T-helper 9 cell (primary cell): ENCODE measurements at places on chromosomes 4 and X.

DNA sequence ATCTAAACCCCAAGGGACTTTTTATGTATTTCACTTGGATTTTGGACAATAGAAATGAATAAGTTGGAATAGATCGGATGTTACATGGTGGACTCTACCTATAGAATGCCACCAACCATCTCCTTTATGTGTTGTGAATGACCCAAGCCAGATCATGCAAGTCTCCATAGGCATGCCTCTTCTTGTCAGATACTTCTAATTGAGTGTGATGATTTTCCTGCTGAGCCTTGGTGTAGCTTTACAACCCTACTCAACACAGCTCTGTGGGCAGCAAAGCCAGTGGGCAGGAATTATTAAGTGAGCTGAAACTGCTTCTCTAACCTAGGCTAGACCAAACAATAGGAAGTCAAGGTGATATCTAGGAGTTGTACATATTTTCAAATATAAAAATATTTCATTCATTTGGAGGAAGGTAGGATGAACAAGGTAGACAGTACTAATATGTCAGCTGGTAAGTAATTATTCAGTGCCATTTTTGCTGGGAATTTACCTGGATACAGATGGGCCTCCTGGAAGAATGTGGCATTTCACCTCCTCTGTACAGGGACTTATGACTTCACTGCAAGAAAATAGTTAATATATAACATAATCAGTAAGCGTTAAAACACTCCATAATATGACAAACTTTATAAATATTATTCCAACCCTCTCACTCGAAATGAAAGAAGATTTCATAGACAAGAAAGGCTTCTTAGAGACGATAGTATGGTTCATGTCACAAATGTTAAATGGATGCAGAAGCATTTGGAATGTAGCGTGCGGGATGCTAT is 298.0 kb upstream of the FAT1 start:
- no peak for DNase-seq

DNA sequence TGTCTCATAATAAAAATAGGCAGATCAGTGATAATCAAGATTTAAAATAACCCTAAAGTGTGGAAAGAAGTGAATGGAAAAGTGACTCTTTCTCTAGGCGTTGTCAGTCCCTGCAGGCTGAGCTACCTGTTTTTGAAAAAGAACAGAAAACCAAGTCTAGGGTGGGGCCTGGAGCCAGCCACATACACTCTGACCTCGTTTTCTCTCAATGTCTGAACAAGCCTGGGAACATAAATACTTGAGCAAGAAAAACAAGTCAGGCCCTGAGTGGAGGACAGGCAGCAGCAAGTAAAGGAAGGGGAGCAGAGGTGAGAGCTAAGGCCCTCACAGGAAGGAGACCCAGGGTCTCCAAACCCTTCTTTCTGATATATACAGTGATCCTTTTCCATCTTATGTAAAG is 91.7 kb upstream of the HPF1 start:
- no peak for DNase-seq

DNA sequence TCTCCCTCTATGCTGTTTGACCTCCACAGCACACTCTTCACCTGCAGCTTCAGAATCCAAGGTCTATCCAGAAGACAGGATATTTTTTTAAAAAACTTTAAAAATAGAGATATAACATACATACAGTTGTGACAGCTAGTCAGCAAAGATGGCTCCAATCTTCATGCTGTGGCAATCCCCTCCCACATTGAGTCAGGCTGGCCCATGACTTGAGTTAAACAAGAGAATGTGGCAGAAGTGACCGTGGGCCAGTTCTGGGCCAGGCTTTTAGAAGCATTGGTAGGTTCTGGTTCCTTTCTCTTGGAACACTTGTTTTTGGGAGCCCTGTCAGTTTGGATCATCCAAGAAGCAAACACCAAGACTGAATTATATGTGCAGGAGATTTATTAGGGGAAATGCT is 36.1 kb upstream of the REPS2 start:
- DNase-seq: no peak

DNA sequence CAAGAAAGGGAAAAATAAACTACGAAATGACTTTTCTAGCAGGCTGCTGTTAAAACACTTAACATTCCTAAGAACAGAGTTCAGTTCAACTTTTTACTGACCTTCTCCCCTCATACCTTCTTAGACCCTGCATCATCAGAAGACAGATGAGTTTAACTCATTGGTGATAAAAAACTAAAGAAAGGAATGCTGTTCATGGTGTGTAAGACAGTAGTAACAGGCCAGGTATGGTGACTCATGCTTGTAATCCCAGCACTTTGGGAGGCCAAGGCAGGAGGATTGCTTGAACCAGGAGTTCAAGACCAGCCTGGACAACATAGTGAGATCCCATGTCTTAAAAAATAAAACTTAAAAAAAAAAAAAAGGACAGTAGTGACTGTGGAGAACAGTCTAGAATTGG is 16.2 kb downstream of the RBM47 start:
- DNase-seq: no peak

GRCh38 chr4:34280131-34280530 is 1964.2 kb downstream of the ARAP2 start:
- no peak for DNase-seq

GRCh38 chr4:145156986-145157385 is 23.4 kb downstream of the OTUD4 start:
- DNase-seq: no peak
